ENCODE measurements at places on chromosomes 7 and 10.

- no peak for DNase-seq
These were observed 66.4 kb downstream of the NHLRC2 start for GRCh38 chr10:113920875-113921274.

- no peak for DNase-seq
These were observed 235.1 kb upstream of the CXCL12 start for GRCh38 chr10:44619975-44620374.

DNA sequence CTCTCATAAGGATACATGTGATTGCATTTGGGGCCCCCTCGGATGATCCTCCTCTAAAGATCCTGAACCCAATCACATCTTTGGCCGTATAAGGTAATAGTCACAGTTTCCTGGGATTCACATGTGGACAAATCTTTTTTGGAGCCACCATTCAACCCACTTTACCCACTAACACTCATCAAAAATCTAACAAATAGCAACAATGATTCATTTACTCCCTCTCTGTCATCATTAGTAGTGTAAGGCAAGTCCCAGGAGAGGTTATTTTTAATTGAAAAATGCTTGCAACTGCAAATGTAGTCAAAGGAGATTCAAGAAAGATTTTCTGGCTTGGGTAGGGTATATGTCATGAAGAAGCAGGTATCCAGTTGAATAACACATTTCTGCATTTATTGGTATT, 9.9 kb upstream of the SMKR1 start:
- no peak for DNase-seq

- DNase-seq: no peak
These were observed 6.7 kb upstream of the BTBD16 start for GRCh38 chr10:122264436-122264835.

DNA sequence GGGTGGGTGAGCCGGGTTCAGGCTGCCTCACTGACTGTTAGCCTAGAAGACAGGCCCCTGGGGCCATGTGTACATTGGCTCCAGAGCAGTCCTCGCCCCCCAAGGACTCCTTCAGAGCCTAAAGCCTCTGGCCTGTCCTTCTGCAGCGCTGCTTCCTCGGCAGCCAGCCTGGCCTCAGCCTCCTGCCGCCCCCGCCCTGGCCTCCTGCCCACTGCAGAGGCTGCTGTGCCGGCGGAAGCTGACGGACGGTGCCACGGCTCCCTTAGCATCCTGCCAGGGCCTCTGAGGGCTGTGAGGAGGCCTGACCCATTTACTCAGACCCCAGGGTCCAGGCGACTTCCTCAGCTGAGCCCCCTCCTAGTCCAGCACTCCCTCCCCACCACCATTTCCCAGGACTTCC, 4.9 kb downstream of the SRRM3 start:
- no peak for DNase-seq
